Stomach (tissue), 19 donors: ENCODE measurements at places on chromosomes 12 and 14. TPM values are rescaled to one million over a fixed set of nuclear protein-coding genes. Genes with fewer than 3 reads are reported as not detected.

CCDC85C gene
- 28.6 TPM for total RNA-seq

SLC10A1 gene
- total RNA-seq, result not detected

DCP1B gene
- not detected for total RNA-seq

PPP1R1A gene
- total RNA-seq, result 5.5 TPM

GPRC5A gene
- 0.58 TPM for total RNA-seq

SYNJ2BP gene
- 35.3 TPM for total RNA-seq

KRT85 gene
- total RNA-seq, result not detected

ENDOU gene
- not detected for total RNA-seq

CYP27B1 gene
- 1.8 TPM for total RNA-seq

RPGRIP1 gene
- 0.58 TPM for total RNA-seq

SMAGP gene
- 13.4 TPM for total RNA-seq

ANKRD9 gene
- total RNA-seq, result 357 TPM

IAPP gene
- not detected for total RNA-seq

SLC35E3 gene
- 5.9 TPM for total RNA-seq

PLEKHD1 gene
- total RNA-seq, result 0.55 TPM

HOXC12 gene
- not detected for total RNA-seq

GPR135 gene
- total RNA-seq, result 3.8 TPM

KRT73 gene
- not detected for total RNA-seq

DLK1 gene
- not detected for total RNA-seq

GPX2 gene
- 33.9 TPM for total RNA-seq

SOAT2 gene
- total RNA-seq, result 0.92 TPM

SLC11A2 gene
- 90.4 TPM for total RNA-seq

GCH1 gene
- 52.1 TPM for total RNA-seq
